ENCODE measurements at places on chromosomes 2 and 18.

DNA sequence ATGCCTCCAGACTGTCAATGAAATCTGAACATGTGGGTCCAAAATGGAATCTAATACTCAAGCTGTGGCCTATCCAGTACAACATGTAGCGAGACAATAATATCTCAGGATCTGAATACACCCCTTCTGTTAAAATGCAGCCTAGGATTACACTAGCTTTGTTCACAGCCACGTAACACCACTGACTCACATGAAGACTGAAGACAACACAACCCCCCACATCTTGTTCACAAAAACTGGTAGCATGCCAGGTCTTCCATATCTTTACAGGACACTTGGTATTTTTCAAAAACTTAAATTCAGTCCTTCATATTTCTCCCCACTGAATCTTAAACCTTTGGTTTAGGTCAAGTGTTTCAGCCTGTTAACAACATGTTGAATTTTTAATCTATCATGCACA is 84.2 kb downstream of the SLC8A1 start:
- DNase-seq: no peak

- DNase-seq: no peak
Observed at GRCh38 chr2:171883275-171883893, 10.7 kb downstream of the SLC25A12 start.

DNA sequence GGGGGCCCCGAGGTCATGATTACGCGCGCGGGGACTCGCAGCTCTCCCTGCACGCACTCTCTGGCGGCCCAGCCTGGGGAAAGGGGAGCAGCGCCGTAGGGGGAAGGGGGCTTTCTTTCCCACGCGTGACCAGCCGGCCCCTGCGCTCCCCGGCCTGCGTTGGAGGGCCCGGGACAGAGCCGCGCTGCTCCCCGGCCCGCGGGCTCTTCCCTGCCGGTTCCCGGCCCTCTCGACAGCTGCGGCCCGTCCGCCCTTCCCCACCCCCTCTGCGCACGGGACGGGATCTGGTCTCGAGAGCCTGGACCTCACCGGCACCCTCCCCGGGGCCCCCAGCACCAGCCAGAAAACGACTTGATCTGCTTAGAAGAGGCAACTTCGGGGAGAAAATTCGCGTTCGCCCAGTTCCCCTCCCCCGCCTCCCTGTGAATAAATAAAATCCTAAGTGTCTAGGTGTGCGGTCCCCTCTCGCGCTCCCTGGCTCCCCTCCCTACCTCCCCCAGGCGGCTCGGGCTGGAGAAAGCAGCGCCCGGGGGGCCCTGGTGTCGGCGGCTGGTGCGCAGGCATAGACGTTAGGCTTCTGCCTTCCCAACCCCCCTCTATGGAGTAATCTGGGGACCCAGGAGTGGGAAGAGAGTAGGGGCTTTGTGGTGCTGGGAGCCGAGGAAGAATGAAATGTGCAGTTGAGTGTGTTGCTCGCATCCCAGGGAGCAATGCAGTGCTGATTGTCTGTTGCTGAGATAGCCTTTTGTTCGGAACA is 803 bp upstream of the FIGN start:
- DNase-seq: no peak

DNA sequence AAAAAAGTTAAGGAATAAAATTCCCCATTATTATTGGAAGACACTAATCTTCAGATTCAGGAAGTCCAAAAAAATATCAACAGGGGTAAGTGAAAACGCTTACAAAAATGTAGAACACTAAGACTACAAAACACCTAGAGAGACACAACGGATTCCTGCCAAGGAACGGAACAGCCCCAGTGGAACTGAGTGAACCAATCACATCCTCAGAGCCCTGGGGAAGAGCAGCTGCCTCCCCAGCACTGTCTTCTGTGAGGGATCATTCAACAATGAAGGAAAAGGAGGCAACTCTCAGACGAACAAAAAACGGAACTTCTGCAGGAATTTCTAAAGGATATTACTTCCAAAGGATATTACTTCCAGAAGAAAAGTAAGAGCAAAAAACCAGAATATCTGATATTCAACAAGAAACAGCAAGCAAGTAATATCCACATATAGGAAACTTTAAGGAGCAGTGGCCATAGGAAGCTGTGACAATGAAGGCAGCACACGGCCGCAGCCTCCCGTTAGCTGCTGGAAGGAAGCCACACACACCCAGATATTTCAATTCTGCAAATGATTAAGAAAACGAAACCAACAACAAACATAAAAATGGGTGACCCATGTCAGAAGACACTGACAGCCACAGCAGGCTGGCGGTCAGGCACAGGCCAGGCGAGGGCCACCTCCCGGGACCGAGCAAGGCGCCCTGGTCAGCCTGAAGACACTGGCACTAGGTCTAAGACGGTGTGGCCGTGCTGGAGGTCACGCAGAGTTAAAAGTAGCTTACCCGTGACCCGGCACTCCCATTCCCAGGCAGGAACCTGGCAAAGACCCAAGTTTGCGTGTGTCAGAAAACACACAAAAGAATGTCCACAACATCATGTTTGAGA is 81.8 kb downstream of the HDAC4 start:
- DNase-seq: no peak

DNA sequence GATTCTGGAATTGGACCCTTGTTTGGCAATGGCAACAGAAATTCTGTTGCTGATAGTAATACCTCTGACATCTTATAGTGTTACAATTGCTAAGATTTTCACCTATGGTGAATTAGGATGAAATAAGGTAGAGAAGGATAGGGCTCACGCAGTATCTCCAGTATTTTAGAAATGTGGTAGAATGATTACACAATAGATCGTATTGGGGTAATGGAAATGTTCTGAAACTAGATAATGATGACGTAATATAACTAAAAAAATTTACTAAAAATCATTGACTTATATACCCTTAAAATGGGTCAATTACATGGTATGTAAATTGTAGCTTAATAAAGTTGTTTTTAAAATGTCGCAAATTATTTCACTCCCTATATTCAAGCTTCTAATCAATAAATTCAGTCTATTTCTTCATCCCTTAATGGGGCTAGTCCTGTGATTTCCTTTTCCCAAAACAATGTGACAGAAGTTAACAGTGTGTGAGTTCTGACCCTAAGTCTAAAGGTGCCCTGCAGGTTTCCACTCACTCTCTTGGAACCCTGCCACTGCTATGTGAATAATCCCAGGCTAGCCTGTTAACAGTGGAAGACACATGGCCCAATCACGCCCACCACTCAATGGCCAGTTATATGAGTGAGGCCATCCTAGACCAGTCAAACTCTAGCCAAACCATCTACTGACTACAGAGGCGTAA is 31.2 kb downstream of the USP37 start:
- DNase-seq: no peak

DNA sequence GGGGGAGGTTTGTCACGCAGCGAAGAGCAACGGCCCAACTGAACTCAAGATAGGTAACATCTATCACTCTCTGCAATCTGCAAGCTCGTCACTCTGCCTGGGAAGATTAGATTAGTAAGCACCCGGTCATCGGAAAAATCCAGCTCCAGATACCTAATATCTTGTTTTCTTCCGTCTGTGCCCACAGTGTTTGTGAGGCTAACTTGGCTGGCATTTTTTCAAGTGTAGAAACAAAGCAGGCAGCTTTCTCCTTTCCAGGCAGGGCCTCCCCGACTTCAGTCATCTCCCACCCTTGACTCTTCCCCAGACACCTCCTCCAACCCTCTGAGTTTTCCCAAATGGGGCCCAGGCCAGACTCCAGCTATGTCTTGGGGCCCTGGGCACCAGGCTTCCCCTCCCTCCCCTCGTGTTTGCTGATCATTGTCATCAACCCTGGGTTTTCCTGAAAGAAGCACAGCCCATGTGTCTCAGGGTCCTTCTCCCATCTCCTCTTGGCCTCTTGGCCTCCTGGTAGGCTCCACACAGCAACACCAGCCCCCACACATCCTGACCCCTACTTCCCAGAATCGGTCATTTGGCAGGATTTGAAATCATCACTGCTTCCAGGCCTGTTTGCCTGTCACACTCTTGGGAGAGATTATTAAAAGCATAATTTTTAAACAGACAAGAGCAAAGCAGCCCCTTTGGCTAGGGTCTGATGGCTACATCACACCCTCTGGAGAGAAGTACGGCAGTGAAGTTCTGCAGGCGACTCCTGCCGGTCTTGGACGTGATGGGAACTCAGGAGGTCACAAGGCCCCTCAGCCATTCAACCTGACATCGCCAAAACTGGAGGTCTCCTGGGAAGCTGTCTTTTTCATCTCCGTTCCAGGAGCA is 144.9 kb upstream of the ID2 start:
- DNase-seq: no peak

DNA sequence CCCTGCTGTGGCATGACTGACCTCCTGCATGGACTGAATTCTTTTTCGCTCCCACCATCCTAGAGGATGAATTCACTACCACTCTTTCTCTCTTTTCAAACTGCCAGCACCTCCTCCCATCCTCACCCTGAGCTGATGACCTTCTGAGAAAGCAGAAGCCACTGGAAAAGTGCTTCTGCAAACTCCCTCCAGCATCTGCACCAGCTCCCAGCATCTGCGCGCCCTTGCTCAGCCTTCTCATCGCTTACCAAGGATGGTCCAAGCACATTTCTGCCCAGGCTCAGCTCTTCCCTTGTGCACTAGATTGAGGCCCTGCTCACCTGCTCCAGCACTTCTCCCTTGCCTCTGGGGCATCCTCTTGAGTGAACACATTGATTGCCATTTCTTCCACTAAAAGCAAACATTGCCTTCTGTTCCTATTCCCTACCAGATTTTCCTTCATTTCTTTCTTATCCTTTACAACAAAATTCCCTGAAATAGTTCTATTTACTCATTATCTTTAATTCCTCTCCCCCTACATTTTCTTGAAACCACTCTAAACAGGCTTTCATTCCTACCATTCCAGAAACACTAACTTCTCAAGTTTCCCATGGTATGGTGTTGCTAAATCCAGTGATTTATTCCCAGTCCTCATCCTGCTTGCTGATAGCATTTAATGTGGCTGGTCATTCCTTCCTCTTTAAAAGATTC is 42.7 kb upstream of the IL1RL1 start:
- DNase-seq: no peak

DNA sequence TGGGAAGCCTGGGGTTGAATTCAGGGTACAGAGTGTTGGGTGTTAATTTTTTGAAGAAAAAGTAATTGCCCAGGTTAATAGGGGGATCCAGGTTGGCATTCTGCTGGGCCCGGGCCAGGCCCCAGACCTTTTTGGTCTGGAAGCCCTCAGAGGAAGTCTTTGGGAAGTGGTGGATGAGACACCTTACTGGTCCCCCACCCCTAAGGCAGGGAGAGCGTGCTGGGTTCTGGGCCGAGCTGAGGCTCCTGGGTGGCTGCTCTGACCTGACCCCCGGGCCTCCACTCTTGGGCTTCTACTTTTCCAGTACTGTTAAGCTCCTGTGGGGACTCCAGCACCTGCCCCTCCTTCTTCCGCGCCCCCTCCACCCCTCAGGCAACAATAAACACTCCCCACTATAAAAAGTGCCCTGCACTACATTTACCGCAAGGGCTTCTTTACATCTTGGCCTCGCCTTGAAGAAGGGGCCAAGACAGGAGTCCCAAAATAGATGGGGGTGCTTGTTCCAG is 753 bp upstream of the HOXD3 start:
- DNase-seq: no peak

- no peak for DNase-seq
Observed at GRCh38 chr2:39375917-39376316, 61.2 kb downstream of the MAP4K3 start.

- DNase-seq: no peak
Observed at GRCh38 chr2:121491518-121491917, 39.2 kb upstream of the RNU4ATAC start.

DNA sequence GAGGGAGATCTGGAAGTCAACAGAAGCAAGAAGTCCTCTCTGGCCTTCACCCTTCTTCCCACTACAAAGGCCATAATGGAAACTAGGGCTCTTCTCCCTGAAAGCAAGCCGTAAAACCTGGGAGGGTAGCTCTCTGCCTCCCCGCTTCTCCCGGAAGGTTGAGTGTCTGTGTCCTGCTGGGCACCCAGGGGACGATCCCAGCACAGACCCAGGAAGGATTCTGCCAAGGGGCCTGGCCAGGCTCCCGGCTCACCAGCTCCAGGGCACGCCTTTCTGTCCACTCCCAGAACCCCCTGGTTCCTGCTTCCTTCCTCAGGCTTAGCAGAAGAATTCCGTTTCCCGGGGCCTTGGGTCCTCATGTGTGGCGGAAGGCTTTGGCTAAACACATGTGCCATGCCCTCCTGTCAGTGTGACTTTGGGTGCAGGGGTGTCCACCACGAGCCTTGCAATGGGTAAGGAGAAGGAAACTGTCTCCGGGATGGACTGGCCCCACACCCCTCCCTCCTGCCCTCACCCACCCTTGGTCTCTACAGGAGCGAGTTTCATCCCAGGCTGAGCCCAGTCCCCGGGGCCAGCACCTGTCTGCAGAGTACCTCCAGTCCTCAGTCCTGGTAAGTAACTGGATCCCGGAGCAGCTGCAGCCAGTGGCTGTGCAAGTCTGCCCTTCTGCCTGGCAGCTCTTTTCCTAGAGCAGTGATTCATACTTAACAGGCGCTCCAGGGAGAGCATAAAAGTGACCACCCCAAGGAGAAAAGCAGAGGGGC is 135.8 kb downstream of the TPO start:
- no peak for DNase-seq

DNA sequence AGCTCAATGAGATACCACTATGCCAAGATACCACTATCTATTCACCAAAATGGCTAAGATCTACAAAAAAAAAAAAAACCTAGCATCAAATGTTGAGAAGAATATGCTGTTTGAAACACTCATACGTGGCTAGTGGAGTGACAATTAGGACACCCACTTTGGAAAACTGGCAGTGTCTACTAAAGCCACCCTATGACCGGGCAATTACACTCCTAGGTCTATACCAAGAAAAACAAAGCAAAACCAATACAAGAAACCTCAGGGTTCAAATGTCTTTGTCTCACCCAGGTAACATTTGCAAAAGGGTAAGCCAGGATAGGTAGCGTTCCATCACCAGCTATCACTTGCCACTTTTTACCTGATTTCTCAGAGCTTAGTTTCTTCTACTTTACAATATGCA is 123.6 kb upstream of the CAB39 start:
- no peak for DNase-seq

- no peak for DNase-seq
Observed at GRCh38 chr2:39821871-39822270, 42.8 kb upstream of the THUMPD2 start.

- no peak for DNase-seq
Observed at GRCh38 chr2:96163415-96163767, 18.2 kb upstream of the DUSP2 start.

GRCh38 chr2:39266916-39267434 is 23.2 kb upstream of the CDKL4 start:
- no peak for DNase-seq

GRCh38 chr18:55988537-55988936 is 400.5 kb upstream of the TCF4 start:
- no peak for DNase-seq

DNA sequence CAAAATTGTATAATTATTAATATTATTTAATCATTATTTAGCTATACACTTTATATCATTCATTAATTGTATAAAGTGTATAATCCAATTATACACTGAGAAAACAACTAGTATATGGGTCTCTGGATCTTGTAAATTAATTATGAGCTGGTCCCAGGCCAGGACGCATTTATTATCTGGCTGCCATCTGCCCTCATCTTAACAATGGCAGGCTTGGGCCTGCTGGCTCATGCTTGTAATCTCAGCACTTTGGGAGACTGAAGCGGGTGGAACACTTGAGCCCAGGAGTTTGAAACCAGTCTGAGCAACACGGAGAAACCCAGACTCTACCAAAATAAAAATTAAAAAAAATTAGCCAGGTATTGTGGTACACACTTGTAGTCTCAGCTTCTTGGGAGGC is 502.2 kb upstream of the NRXN1 start:
- no peak for DNase-seq

- no peak for DNase-seq
Observed at GRCh38 chr2:150598383-150598782, 110.9 kb upstream of the RND3 start.

All from HS-5 (cell line).